ENCODE measurements at places on chromosomes 12 and 14.

- DNase-seq, result no peak
These were observed 105.7 kb downstream of the GCH1 start for GRCh38 chr14:54796961-54797360.

- no peak for DNase-seq
These were observed 28.3 kb downstream of the XRCC3 start for GRCh38 chr14:103686831-103687485.

GRCh38 chr14:101736585-101736984 lies 24.9 kb upstream of the PPP2R5C start:
- no peak for DNase-seq

DNA sequence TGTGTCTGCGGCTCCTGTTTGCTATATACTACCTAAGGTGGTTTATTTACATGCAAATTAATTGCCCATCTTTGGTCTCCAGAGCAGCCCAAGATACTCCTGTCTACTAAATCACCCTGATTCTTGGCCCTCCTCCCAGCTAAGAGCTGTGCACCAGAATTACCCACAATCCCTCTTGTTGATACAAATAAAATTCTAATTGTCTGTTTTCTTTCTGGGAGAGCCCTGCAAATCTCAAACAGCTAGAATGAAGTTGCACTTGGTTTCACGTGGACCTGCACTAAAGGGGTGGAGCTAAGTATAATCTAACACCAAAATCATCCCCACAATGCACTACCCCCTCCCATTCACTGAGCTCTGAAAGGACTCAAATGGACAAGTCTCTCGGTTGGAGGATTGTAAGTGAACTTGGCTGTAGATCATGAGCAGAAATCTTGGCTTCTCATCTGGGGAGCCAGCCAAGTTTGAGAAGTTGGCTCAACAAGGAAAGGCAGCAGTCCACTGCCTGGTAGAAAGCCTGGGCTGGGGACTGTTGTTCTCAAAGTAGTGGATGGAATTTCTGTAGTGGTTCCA lies 6.6 kb downstream of the MAX start:
- no peak for DNase-seq

DNA sequence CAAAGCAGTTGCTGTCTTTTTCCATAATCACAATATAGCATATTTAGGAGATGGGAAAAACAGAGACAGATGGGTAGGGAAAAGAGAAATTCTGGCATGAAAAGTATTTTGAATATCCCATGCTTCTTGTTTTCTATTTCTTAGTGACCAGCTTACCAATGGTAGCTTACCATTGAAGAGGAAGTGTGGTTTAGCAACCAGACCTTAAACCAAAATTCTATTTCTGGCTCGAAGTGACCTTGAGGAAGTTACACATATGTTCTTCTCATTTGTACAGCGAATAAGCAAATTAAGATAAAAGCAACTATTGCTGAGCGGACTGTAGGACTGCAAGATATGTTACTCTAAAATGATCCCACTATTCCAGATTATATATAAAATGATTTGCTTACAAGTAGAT lies 82.9 kb downstream of the FGD4 start:
- DNase-seq, result peak; percentile 96

DNA sequence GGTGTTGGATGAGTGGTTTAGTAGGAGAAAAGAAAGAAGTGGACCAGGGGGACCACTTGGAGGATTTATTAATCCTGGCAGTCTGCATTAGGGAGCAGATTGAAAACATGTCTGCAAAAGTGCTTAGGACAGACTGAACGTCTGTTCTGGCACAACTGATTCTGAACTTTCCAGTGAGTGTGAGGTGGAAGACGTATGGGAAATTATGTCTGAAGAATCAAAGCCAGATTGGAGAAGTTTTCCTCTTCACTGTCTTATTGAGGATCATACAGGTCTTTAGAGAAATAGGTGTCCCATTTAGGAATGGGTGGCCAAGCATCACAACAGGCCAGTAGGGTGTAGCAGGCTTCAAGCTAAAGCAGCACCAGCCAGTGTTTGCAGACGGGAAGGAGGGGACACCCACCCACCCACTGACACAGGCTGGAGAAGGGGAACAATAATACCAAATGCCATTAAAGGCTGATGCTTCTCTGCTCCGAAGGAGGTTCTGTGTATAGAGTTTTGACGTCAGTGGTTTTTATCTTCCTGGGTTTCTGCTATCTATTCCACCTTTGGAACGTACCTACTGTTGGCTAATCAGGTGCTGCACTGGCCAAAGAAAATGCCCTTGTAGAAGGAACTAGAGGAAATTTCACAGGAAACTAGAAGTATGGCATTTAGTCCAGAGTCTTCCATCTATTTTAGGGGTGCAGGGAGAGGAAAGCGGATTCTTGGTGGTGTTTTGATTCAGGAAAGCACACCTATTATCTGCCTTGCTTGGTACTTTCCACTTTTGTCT lies 1.8 kb downstream of the SRRM4 start:
- no peak for DNase-seq

Measured in inflammatory macrophage (primary cell).